ENCODE measurements at places on chromosomes 7 and 10.

GRCh38 chr10:77601488-77601887 lies 36.1 kb downstream of the KCNMA1 start:
- no peak for DNase-seq

- DNase-seq: no peak
These were observed 580.3 kb upstream of the NRP1 start for GRCh38 chr10:33914746-33915145.

DNA sequence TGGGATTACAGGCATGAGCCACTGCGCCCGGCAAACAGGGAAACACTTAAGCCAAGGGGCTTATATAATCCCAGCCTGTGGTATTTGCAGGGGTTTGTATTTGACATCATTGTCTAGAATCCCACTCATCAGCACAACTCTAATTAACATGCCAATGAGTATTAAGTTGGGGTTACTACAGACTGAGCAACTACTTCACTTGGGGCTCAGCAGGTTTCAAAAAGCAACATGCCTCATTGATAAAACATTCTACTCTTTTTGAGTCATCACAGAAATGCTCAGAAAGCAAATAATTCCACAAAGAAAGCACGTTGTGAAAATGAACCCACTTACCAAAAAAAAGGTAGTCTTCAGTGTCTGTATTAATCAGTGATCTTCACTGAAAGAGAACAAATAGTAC lies 236.9 kb upstream of the CELF2 start:
- no peak for DNase-seq

- DNase-seq: no peak
These were observed 117.9 kb upstream of the PRR15 start for GRCh38 chr7:29445736-29446135.

DNA sequence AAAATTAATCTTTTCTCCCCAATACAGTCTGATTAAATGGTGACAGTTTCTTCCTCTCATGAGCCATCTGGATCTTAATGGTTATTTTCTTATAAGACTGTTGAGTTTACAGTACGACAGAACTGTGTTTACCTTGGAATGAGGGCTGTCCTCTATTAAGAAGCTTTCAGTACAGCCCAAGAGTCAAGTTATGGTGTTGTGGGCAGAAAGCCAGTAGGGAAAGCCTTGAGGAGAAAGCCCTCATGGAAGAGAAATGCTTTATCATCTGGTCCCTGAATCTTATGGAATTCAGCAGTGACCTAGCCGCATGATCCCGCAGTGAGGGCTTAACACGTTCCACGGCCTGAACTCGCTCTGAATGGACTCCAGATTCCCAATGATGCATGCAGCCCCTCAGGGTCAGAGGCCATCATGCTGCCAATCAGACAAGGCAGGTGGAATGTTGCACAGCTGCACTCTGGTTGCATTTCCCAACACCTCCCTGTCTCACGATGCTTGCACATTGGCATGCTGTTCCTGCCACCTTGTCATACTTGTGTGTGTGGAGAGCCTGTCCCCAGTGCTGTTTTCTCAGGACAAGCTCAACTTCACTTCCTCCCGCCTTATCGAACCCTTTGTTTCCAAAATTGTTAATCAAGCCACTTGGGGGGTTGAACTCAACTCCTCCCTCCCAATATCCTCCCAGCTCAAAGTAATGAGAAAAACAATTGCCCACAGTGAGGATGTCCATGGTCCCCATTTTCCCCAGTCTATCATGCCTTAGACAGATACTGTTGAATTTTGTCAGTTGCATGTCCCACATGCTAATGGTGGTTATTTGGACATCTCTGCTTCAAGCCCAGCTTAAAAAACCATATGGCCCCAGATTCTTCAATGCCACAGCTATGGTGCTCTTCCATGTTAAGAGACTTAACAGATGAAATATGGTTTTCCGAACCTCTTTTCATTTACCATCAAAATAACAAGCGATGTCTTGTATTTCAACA lies 211.1 kb upstream of the TCF7L2 start:
- no peak for DNase-seq

DNA sequence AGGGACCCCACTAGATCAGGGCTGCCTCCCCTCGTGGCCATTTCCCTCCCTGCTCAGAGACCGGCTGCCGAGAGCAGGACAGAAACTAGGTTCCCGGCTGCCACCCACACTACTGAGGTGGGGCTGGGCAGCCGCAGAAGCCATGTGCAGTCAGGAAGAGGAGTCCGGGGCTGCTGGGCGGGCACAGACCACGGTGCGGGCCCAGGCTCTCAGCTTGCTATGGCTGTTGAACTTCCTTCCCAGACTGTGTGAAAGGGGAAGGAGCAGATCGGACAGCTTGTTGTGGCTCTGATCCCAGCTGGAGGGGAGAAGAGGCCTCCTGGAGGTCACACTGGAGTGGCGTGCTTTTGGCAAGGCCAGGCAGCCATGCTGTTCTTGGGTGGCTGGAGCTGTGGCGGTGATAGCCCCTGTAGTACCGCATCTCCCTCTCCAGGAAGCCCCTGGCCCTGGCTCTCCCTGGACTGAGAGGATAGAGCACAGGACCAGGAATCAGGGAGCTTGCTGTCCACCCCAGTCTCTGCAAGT lies 56.8 kb downstream of the HK1 start:
- no peak for DNase-seq

- DNase-seq: no peak
These were observed 108.1 kb downstream of the CCDC71L start for GRCh38 chr7:106552645-106553445.

DNA sequence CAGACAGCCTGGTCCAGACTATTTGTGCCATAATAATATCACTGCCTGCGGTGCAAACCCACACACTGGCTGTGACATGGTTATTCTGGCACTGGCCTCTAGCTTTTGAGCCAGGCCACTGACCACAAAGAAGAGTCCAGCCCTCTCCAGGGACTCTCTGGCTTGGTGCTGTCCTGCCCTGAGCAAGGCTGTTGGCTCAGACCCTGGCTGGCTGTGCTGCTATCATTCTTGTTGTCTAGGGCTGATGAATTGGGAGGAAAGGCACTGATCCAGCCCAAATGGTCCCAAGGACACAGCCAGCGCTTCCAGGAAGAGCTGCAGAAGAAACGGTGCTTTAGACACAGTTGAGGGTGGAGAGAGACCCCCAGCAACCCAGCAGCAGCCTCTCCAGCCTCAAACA lies 80.8 kb downstream of the TMEM130 start:
- DNase-seq: peak; percentile 78

GRCh38 chr7:5437987-5438386 lies 14.4 kb upstream of the TNRC18 start:
- no peak for DNase-seq

GRCh38 chr7:135375908-135376699 lies 133.8 kb downstream of the CNOT4 start:
- no peak for DNase-seq

DNA sequence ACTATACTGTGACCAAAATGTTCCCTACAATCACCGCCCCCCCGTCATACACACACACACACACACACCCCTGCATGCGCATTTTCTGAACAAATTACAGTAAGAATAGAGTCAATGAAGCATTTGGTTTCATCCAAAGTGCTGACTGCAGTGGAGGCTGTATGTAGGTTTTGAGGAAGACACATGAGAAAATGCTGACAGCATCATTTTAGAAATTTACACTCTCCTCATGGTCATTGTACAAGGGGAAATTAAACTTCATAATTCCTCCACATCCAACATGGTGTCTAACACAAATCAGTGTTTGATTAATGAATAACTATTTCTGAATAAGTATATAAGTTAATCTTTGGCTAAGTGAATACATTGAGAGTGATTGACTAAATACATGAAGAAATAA lies 1126.8 kb upstream of the PHF14 start:
- no peak for DNase-seq

DNA sequence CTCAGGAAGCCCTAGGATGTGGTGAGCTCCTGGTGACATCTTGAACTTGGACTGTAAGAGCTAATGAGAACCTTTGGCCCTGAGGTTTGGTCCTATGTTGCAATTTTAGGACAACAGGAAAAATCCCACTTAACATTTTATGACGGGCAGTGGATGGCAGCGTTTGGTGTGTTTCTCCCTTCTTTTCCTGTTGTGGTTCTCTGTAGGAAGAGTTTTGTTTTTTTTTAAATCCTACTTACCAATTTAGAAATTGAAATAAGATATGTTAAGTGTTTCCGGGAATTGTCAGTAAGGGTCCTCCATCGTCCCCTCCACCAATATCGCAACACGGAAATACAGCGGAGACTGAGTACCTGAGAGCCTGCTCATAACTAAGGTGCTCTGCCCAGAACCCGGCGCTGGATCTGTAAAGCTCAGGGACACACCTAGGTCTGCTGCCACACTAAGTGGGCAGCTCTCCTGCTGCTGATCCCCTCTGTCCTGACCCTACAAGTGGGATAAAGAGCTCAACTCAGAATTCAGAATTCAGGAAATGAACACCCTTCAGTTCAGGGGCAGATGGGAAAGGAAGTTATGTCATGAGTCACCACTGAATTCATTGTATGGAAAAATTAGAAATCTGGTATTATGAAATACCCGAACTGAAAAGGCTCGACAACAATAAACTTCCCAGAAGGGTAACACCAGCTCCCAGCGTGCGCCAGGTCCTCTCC lies 9.1 kb upstream of the PROSER2 start:
- no peak for DNase-seq

- peak; percentile 70 for DNase-seq
These were observed 10.8 kb downstream of the ATP6V0E2 start for GRCh38 chr7:149884541-149884940.

DNA sequence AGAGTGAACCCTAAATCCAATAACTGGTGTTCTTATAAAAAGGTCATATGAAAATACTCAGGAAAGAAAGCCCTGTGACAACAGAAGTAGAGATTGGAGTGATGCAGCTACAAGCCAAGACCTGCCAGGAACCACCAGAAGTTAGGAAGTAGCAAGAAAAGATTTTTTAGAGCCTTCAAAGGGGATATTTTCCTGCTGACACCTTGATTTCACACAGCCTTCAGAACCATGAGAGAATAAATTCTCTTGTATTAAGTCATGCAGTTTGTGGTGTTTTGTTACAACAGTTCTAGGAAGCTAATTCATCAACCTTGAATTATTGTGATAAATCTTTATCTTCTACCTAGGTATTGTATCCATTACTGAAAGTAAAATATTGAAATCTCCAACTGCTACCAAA lies 81.0 kb downstream of the HYCC1 start:
- DNase-seq: no peak

GRCh38 chr10:102856758-102857424 lies 2.8 kb downstream of the BORCS7 start:
- no peak for DNase-seq

GRCh38 chr10:113625461-113626186 lies 38.2 kb downstream of the NRAP start:
- DNase-seq: no peak

GRCh38 chr7:156238366-156239133 lies 402.0 kb upstream of the RNF32 start:
- no peak for DNase-seq

DNA sequence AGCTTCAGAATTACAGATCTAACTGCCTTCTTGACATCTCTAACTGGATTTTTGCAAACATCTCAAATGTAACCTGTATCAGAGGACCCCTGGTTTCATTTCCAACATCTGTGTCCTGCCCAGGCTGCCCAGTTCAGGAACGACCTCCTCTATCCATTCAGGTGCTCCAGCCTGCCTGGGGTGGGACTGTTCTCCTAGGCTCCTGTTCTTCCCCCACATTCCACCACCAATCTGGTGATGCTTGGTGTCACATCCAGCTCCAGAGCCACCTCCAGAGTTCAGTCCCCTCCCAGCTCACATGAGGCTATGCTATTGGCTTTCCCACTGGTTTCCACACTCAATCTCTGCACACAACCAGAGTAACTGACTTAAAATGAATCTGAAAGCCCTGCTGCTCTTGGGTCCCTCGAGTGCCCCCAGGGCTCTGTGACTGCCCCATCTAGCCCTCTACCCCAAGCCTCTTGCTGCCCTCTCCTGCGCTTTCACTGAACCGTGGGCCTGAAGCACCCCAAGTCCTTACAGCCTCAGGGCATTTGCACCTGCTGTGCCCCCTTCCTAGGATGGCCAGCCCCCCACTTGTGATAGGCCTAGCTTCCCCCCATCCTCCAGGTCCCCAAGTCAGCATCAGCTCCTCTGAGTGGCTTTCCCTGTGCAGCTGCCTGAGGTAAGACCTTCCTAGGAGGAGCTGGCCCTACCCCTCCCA lies 46.1 kb downstream of the PPIF start:
- peak; percentile 57 for DNase-seq

DNA sequence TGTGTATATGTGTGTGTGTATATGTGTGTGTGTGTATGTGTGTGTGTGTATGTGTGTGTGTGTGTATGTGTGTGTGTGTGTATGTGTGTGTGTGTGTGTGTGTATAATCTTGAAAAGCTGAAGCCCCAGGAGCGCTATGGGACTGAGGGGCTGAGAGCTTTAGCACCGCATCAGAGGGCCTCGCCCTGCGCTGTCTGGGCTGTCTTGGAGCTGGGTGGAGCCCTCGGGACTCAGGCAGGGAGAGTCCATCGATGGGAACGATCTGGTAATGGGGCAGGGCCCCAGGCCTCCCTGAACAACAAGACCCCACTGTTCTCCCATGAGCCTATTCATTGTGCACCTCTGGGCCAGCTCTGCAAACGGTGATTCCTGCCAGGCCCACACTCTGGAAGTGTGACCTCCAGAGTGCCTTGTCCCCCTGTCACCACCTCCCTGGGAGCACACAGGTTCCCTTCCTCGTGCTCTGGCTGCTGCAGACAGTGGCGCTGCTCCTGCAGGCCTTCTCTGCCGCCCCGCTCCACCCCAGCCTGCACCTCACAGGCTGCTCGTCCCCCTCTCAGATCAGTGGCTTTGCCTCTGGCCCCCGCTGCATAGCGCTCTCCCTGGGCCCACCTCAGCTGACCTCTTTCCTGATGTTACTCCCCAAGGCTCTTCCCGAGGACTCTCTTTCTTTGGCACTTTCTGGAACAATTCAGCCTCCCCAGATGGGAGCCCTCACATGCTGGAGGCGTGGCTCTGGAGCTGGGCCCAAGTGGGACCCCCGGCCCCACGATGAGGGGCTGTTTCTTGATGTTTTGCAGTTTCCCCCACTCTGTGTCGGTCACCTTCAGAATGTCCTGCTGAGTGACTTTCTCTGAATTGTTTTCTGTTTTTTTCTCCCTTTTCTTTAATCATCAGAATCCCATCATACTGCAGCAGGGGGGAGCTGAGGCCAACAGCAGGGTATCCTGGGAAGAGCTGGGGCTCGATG lies 542.2 kb upstream of the FOXK1 start:
- DNase-seq: no peak

DNA sequence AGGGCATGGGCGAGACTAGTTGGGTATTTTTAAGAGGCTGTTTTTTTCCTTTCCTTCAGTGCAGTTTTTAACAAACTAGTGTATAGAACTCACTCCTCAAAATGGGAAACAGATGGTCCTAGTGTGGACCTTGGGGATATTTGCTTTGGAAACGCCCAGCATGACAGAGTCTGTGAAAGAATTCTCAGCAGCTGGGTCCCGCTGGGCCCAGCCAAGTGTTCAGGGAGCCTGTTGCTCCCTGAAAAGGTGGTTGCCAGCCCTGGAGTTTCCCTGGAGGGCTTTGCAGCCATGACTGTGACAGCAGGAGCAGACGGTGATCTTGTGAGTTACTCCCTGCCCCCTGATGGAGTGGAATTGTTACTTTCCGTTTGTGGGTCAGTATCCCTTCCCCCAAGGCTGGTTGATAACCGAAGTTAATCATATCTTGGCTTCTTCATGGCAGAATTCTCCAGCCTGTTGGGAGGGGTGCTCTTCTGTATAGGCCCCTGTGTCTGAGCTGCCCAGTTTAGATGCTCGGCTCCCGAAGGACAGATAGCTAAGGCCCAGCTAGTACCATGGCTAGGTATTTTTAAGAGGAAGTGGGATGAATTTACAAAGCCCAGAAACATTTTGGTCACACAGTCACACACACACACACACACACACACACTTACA lies 278.6 kb upstream of the HABP2 start:
- no peak for DNase-seq

GRCh38 chr7:114026486-114027089 lies 107.8 kb upstream of the PPP1R3A start:
- no peak for DNase-seq
